Pancreas (tissue), 10 donors: ENCODE measurements at places on chromosomes 5 and 9. TPM values are rescaled to one million over a fixed set of nuclear protein-coding genes. Genes with fewer than 3 reads are reported as not detected.
A peak's percentile ranks its signal among the peaks of the same experiment; 100 is the strongest.

DNA sequence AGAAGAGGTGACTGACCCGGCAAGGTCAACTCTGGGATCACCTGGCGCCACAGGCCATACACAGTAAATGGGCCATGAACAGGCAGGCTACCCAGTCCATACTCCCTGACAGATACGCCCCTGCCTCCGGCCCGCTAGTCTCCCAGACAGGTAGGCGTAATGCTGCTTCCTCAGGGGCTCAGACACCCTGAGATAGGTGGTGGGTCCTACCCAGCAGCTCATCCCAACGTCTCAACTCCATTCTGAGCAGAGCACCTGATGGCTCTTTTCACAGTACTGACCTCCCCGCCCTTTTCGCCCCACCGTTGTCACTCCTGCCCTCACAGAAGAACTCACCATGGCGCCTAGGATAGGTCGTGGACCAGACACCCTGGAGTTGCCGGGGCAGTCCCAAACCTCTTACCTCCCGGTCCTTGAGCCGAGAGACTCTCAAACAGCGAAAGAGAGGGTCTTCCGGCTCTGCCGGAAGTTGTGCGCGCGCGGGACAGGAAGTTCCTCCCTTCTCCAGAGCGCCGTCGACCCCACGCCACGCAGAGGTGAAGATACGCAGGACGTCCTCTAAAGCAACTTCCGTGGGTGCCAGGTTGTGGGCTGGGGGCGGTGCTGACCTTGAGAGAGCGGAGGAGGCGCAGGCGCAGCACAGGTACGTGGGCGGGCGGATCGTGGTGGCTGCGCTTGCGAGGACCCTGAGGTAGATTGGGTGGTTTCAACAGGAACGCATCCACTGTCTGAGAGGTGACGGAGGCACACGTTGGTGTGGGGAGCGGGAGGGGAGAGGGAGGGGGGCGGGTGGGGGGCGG, at the start of gene TMEM161B:
Gene TMEM161B, minus strand, starts transcription at position 461 of the 800 bp plus-strand sequence. Its CDS starts 122 bp downstream, at position 339.
- DNase-seq, result peak; percentile 91

- DNase-seq, result no peak
These were observed 39.5 kb downstream of the RASGEF1C start for GRCh38 chr5:180169248-180170105.

GRCh38 chr5:138963763-138964371, 88.7 kb upstream of the LRRTM2 start:
- DNase-seq, result peak; percentile 24

GRCh38 chr9:133714606-133715294, 23.4 kb downstream of the SARDH start:
- no peak for DNase-seq

DNA sequence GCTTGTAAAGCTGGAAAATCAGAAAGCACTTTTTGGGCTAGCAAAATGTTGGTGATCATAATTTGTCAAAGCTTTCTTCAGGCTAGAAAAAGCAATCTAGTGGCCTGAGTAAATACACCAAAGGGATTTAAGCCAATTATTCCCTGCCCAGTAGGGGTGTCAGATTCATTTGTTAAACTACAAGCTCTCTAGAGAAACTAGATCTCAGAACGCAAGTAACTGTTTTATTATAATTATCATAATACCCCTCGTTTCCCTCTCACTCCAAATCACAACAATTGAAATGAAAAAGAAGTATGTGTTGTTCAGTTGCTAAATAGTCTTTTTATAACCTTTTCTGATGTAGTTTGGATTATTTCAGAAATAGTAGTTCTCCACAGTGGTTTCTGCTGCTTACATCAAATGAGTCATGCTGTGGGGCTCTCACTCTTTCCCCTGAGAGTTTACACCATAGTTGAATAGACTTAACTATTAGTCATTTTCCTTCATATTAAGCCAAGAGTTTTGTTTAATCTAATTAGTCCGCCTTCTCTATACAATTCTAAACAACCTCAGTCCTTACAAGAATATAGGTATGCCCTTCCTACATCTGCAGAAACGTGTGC, 918.6 kb upstream of the DMAC1 start:
- DNase-seq, result no peak

MSMP gene
- total RNA-seq, result 0.67 TPM

CHSY3 gene
- total RNA-seq, result 0.12 TPM

DNA sequence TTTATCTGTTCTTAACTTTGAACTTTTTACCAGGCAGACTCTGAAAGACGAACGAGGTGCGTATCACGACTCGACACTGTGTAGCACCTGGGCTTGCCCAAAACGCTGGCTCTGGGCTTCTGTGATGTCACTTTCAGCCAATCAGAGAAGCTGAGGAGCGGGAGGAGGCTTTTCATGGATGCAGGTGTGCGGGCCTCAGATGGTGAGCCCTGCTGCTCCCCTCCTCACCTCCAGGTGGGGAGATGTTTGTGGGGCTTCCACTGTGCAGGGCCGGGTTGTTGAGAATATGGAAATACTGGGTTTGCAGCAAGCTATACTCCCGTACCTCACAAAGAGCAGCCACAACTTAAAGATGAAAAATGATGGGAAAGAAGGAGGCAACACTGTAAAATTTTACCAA, 246.3 kb downstream of the IRX2 start:
- no peak for DNase-seq

DNA sequence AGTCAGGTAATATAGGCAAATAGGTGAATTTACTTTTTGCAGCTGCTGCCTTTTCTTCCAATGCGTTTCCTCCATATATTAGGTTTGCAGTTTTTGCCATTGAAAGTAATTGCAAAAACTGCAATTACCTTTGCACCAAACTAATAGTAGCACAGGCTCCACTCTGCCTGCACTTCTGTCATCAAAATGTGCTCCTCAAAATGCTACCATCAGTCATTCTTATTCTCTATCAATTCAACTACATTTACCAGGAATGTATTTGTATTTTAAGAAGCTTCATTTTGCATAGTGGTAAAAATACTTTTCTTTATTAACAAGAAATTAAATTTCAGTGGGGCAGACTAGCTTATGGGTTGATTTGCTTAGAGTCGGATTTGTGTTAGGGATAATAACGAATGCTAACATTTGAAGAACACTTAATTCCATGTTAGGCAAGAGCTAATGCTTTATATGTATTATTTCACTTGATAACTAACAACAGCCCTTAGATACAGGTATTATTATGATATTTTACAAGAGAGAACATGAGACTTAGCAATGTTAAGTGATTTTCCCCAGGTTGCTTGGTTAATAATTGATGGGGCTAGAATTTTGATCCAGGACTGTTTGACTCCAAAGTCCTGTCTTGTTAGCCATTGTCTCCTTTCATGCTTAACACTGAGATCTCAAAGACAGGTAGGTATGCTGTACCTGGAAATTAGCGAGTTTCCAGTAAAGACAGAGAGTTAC, 300.4 kb downstream of the MAN2A1 start:
- DNase-seq, result no peak

ANKRD18A gene
- total RNA-seq, result 12.7 TPM

GRCh38 chr5:41968153-41968723, 43.2 kb downstream of the FBXO4 start:
- no peak for DNase-seq

- DNase-seq, result no peak
These were observed 743.7 kb upstream of the GRAMD2B start for GRCh38 chr5:125679522-125679921.

- no peak for DNase-seq
These were observed 20.1 kb upstream of the HAPLN1 start for GRCh38 chr5:83740741-83741140.

- DNase-seq, result no peak
These were observed 35.7 kb upstream of the MSX2 start for GRCh38 chr5:174688441-174689354.

CCDC192 gene
- total RNA-seq, result not detected

DNA sequence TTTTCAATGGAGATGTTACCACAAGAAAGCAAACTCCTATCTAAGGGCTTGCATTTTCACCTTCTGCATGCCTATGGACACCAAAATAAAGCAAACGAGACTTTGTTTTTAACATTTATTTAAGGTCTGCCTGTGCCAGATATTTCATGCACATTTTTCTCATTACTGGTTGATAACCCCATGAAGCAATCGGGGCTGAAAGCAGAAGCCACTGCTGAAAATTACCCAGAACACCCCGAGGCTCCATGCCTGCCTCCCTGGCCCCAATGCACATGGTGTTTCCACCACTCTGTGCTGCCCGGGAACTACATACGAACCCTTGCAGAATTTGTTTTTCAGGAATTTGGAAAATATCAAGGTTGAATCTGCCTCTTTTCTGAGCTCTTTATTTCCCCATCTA, 240.1 kb downstream of the NR2F1-AS1 start:
- no peak for DNase-seq

DNA sequence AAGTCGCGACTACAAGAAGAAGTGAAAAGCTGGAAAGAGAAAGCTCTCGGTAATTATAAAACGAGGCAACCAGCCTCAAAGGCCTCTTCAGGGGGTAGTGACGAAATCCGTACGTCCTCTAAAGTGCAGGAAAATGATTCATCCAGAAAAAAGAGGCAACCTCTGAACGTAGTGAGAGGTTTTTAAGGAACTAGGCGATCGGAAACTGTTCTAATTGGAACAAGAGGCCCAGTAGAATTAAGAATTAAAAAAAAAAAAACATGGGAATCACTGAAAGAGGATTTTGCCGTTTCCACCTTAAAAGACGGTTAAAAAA, 1.0 kb downstream of the CSNK1A1 start:
- DNase-seq, result no peak

- DNase-seq, result no peak
These were observed 117.1 kb upstream of the TUT7 start for GRCh38 chr9:86471171-86471815.

- no peak for DNase-seq
These were observed 100.6 kb upstream of the VCAN start for GRCh38 chr5:83370957-83371356.

DNA sequence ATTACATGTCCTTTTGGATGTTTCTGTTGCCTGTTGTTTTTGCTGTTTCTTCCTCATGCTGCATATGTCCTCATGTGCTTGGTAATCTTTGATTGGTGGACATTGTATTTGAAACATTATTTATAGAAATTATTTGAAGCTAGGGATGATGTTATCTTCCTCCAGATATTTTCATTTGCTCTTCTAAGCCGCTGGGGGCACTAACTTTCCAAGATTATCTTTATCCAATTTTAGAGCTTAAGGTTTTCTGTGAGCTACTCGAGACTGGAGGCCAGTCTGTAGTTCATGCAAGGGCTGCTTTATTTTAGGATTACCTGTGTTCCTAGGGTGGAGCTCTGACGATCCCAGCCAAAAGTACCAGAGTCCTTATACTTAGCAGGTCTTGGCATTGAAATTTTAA, 40.9 kb downstream of the STX17 start:
- no peak for DNase-seq

GRCh38 chr5:73391441-73391881, 57.1 kb downstream of the FOXD1 start:
- no peak for DNase-seq

ZCCHC10 gene
- total RNA-seq, result 5.3 TPM

DNA sequence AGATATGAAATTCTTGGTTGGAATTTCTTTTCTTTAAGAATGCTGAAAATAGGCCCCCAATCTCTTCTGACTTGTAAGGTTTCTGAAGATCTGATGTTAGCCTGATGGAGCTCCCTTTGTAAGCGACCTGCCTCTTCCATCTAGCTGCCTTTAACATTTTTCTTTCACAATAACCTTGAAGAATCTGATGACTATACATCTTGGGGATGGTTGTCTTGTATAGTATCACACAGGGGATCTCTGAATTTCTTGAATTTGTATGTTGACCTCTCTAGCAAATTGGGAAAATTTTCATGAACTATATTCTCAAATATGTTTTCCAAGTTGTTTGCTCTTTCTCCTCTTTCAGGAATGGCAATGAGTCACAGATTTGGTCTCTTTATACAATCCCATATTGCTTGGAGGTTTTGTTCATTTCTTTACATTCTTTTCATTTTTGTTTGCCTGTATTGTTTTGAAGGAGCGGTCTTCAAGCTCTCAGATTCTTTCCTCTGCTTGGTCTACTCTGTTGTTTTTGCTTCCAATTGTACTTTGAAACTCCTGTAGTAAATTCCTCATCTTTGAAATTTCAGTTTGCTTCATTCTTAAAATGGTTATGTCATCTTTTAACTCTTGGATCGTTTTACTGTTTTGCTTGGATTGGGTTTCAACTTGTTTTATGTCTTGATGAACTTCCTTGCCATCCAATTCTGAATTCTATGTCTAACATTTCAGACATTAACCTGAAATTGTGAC, 245.2 kb upstream of the TARS1 start:
- no peak for DNase-seq

DNA sequence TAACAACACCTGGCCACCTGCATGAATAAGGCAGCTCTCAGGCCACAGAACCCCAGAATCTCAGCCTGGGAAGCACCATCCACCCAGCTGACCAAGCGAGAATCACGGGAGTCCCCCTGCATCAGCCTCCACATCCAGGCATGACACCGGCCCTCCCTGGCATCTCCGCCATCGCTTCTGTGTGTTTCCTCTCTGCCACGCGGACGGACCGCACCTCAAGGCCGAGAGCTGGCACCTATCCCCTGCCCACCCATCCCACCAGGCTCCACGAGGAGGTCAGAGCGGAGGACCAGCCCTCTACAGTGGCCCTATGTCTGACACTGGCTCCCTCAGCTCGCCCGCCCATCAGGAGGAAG, 134.7 kb downstream of the COL23A1 start:
- no peak for DNase-seq

- no peak for DNase-seq
These were observed 198.9 kb downstream of the FANCC start for GRCh38 chr9:95118596-95118995.

GRCh38 chr9:27539479-27540441, 10.1 kb upstream of the MOB3B start:
- no peak for DNase-seq

DNA sequence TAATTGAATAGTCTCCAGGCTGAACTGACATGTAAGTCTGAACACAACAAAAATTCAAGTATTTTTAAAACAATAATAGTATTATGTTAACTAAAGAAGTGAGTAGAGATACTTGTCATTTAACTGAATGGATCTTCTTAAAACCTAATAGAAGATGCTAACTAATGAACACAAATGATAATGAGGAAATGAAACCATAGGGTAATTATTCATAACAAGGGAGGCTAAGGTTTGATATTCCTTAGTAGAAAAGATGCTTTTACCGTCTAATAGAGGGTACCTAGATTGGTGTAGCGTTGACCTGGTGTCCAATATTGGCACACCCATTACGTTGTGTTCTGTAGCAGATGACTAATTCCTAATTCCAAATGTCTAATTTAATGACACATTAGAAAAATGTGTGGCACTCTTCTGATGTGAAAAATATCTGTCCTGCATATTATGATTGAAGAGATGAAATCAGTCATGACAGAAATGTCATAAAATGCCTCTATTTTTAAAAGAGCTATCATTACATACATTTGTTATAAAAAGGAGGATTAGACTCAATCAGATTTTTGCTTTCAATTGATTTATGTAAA, 14.9 kb upstream of the DAB2 start:
- no peak for DNase-seq

- no peak for DNase-seq
These were observed 14.9 kb upstream of the CERCAM start for GRCh38 chr9:128405780-128406171.

- DNase-seq, result no peak
These were observed 86.0 kb upstream of the NR5A1 start for GRCh38 chr9:124593200-124593599.

SLC6A19 gene
- 0.22 TPM for total RNA-seq

TEX53 gene
- total RNA-seq, result not detected

POU4F3 gene
- not detected for total RNA-seq
